Right hindlimb (tissue), 1 donor: ENCODE measurements at places on chromosomes 16 and 17.

DNA sequence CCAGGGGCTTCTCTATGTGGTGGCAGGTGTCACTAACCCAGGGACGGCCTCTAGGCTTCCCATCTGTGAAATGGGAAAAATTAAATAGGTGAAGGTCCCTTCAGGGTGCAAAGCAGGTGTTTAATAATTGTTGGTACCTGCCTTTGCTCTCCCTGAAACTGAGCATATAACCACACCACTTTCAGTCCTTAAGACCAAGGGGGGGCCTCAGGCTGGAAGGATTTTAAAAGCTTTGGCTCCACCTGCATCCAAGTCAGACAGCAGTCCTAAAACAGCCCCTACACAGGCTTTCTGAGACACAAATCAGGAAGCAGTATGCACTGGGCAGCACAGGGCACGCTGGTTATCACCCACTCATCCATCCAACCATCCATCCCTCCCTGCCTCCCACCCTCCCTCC lies 55.0 kb downstream of the TK2 start:
- no peak for DNase-seq

GRCh38 chr17:80588702-80589383 lies 44.2 kb downstream of the RPTOR start:
- DNase-seq: no peak

DNA sequence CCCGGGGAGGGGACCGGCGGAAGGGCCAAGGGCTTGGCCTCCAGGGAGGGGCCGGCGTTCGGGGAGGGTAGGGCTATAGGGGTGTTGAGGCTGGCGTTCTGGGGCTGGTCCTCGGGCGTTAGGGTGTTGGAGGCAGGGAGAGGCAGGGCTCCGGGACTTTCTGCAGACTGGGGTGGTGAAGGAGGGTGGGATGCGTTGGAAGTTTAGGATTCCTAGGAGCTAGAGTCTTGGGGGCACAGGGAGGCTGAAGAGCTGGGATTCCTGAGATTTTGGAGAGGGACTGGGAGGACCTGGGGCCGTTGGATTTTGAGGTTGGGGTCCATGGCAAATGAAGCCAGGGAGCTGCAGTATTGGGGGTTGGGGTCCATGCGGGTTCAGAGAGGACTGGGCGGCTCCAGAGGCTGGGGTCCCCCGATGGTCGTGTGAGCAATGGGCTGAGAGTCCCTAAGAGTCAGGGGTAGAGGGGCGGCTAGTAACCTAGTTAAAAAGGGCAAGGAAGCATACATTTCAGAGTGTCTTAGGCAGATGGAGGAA lies 740 bp downstream of the NFATC2IP start:
- DNase-seq: no peak

GRCh38 chr17:34566201-34566600 lies 13.2 kb upstream of the TMEM132E start:
- no peak for DNase-seq

- DNase-seq: no peak
Measured at GRCh38 chr17:7912927-7913524, 3.1 kb downstream of the RNF227 start.

- DNase-seq: no peak
Measured at GRCh38 chr17:56598466-56598865, 5.0 kb downstream of the NOG start.

DNA sequence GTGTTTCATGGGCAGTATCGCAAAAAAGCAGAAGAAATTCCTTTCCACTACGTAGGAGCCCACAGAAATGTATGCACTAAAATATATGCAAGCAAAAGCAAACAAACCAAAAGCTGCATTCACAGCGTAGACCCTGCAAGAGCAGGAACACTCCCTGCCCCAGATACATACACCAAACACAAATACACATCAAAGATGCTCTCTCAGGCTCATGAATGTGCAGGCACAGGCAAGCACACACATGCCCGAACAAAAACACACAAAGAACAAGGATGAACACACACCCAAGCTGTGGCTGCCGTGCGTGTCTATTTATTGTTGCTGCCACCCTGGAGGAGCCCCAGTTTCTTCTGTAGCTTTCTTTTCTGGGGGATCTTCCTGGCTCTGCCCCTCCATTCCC lies 1.7 kb downstream of the NUPR1 start:
- DNase-seq: no peak

DNA sequence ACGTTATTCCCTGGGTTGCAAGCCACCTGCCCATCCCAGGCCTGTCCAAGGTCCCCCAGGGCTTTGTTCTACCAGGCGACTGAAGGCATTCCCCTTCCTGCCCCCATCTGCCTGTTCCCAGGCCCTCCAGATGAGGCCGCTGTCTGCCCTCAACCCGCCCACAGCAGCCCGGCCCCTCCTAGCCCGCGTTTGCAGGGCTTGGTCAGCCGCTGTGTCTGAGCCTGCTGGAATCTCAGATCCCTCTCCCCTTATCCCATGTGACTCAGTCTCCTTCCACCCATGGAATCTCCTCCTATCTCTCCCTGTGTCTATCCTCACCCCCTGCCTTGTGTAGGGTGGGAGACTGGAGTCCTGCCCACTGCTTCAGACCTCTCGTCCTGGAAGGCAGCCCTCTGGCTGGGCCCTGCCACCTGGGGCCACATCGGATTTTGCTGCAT lies 186.0 kb upstream of the TNRC6C start:
- peak; percentile 34 for DNase-seq

- DNase-seq: no peak
Measured at GRCh38 chr16:87057211-87057881, 259.8 kb downstream of the C16orf95 start.

DNA sequence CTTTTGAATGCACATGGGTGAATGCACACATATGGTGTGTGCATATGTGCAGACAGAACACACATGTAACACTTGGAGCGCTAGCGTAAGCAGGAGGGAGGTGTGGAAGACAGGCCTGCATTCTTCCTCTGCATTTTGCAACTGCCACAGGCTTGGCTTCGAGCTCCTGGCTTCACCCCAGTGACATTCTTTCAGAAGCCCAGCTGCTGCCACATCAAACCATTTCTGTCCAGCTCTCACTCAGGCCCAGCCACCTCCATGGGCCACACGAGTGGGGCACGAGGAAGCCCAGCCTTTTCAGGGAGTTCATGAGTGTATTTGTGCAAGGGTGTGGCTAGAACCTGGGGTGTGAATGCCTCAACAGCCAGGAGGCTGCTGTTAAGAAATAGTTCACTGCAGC lies 18.8 kb downstream of the LGALS3BP start:
- peak; percentile 69 for DNase-seq
